ENCODE measurements at places on chromosomes 7 and 10. TPM values are rescaled to one million over a fixed set of nuclear protein-coding genes. Genes with fewer than 3 reads are reported as not detected.

The LFNG gene
- 246 TPM for total RNA-seq

The SAP25 gene
- total RNA-seq = 71.3 TPM

The ZNF425 gene
- total RNA-seq = 3.1 TPM

The DDX21 gene
- 93.6 TPM for total RNA-seq

The PDE1C gene
- total RNA-seq = not detected

The DNAJC12 gene
- 6.9 TPM for total RNA-seq

The VWDE gene
- 4.9 TPM for total RNA-seq

The MLXIPL gene
- not detected for total RNA-seq

The ANXA8L1 gene
- total RNA-seq = not detected

The MCMBP gene
- 42.6 TPM for total RNA-seq

The NPSR1 gene
- not detected for total RNA-seq

The MAP3K8 gene
- total RNA-seq = 34.7 TPM

The SPDYE16 gene
- total RNA-seq = 0.38 TPM

The SORBS1 gene
- total RNA-seq = 1.6 TPM

The RINT1 gene
- 27.6 TPM for total RNA-seq

The EN2 gene
- total RNA-seq = not detected

The BMI1 gene
- 77.6 TPM for total RNA-seq

The TBC1D12 gene
- 0.22 TPM for total RNA-seq

The PON1 gene
- total RNA-seq = not detected

The CALML5 gene
- not detected for total RNA-seq

The RHOBTB1 gene
- 0.11 TPM for total RNA-seq

The CPA2 gene
- total RNA-seq = not detected

The ACADSB gene
- 21.9 TPM for total RNA-seq

The RADIL gene
- 0.08 TPM for total RNA-seq

The SGCE gene
- 0.78 TPM for total RNA-seq

The SLC18A2 gene
- total RNA-seq = 1.1 TPM

The HOXA1 gene
- 1.1 TPM for total RNA-seq

The ZNF25 gene
- 13.9 TPM for total RNA-seq

The TES gene
- 102 TPM for total RNA-seq

The NRG3 gene
- not detected for total RNA-seq

The SHTN1 gene
- 0.43 TPM for total RNA-seq

The SLC16A12 gene
- not detected for total RNA-seq

The ARHGAP22 gene
- 0.37 TPM for total RNA-seq

The ASAH2 gene
- total RNA-seq = 3.2 TPM

Measured in naive thymus-derived CD4-positive, alpha-beta T cell (primary cell).